ENCODE measurements at places on chromosomes 11 and 22.

DNA sequence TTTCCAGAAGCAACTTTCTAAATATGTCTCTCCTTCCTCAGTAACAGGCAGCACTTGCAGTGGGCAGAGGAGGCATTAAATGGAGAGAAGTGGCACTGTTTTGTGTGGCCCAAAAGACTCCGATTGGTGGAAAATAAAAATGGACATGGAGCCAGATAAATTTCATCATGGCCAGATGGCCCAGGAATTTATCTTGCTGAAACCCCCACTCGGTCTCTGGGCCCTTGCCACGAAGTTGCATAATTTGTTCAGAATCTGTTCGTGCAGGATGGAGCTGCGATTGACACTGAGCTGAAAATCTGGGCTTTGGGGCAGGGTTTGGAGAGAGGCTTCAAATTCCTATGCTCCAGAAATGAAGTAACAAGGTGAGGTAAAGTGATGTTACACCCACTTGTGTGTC is 65.5 kb downstream of the C11orf91 start:
- no peak for DNase-seq

DNA sequence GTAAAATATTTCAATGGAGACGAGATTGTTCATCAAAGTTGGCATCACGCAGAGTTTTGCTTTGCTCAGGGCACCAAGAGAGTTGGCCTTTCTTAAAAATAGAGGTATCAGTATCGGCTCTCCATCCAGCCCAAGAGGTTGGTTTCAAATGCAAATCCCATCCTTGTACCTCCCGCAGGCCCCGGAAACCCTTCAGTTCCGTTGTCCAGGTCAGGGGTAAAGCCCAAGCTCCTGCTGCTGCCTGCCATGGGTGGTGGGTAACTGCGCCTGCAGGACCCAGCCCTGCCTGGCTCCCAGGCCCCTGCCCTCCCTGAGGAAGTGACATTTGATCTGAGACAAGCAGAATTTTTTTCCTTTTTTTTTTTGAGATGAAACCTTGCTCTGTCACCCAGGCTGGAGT is 49.3 kb upstream of the RTL6 start:
- no peak for DNase-seq

- no peak for DNase-seq
These were observed 220.3 kb upstream of the SESN3 start for GRCh38 chr11:95451261-95451660.

- no peak for DNase-seq
These were observed 78.7 kb upstream of the DRD2 start for GRCh38 chr11:113553915-113554314.

DNA sequence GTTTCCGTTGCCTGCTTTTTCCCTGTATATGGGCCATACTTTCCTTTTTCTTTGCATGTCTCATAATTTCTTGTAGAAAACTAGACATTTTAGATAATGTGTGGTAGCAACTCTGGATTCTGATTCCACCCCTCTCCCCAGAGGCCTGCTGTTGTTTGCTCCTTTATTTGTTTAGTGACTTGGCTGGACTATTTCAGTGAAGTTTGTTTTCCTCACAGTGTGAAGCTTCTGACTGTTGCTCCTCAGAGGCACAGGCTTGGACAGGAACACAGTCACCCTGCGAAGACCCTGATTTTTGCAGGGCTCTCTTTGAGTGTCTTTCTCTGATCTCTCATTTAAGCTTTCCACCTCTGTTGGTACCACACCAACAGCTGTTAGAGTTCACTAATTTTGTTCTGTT is 72.5 kb downstream of the SWAP70 start:
- DNase-seq, result no peak

DNA sequence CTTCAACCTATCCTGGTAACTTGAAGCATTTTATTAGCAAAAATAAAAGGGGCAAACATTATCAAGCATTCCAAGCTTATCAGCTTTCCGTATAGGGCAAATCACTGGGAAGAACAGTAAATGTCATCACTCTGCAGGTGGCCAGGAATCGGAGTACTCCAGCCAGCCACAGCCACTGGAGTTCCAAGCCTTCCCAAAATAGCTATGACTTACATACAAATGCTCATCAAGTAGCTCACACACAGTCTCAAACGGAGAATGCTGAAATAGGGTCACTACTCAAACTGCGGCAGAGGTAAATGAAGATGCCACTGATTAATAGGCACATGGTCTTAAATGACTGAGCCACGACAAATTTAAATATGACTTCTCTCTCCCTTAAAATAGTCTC is 2.1 kb downstream of the USP28 start:
- DNase-seq, result no peak

- no peak for DNase-seq
These were observed 58.3 kb downstream of the TMPRSS5 start for GRCh38 chr11:113647856-113648255.

GRCh38 chr22:27084130-27084529 is 426.7 kb downstream of the MIAT start:
- DNase-seq, result no peak

- DNase-seq, result no peak
These were observed 5.9 kb downstream of the SLC17A6 start for GRCh38 chr11:22344081-22344480.

DNA sequence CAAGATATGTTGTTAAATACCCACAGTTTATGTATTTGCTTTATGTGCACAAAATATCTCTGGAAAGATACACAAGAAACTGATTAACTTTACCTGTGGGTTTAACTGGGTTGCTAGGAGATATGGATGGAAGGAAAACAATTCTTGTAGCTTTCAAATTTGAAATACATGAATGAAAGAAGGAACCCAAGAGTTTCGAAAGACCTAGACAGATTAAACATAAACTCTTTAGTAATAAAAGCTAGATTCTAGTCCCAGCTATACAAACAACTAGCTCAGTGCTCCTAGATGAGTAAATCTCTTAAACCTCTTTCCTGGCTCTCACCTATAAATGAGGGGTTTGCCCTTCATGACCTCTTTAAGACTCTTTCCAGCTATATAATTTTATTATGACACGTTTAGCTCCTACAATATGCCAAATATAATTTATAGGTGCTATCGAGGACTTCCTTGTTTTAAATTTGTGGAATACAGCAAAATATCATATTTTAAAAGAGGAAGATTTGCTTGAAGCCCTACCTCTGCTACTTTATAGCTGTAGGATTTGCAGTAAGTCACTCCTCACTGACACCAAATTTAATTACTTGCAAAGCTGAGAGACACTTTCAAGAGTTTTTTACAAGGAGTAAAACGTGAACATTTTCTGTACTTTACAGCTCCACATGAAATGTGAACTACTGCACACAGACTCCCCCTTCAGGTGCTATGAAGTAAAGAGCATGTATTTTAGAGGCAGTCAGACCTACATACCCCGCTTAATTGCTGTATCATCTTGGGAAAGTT is 50.7 kb downstream of the RRAS2 start:
- no peak for DNase-seq

DNA sequence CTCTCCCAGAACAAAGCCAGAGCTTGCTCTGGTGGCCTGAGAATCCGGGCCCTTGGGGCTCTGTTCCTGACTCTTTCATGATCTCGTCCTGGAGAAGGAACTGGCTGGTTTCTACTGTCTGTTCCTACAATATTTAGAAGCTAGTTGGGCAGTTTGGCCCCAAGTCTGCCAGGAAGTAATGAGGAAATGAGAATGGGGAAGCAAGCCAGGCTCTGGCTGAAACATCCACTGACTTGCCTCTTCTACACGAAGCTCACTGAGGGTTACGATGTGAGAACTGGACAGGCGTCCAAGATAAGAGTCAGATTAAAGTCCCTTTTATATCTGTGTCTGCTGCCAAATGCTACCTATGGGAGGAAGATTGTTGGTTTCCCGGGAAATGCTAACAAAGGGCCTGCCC is 110.0 kb upstream of the KIRREL3 start:
- no peak for DNase-seq

DNA sequence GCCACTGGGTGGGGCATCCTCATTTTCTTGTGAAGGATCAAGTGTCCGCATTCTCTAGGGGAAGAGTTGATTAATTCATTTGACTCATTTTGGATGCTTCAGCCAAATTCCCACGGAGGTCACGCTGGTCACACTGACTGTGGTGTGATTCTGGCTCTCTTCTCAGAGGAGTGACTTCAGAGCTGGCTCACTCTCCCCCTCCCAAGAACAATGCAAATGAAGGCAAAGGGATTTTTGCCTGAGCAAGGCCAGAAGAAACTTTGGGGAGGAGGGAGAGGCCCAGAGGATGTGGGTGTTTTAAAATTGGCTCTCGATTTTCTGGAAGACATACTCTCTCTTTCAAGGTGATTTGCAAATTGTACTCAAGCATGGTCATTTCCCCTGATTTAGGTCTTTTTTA is 51.1 kb upstream of the LMO2 start:
- DNase-seq, result no peak

- no peak for DNase-seq
These were observed 16.6 kb upstream of the BAIAP2L2 start for GRCh38 chr22:38126928-38127668.

- no peak for DNase-seq
These were observed 377.4 kb downstream of the DYNC2H1 start for GRCh38 chr11:103486604-103487003.

DNA sequence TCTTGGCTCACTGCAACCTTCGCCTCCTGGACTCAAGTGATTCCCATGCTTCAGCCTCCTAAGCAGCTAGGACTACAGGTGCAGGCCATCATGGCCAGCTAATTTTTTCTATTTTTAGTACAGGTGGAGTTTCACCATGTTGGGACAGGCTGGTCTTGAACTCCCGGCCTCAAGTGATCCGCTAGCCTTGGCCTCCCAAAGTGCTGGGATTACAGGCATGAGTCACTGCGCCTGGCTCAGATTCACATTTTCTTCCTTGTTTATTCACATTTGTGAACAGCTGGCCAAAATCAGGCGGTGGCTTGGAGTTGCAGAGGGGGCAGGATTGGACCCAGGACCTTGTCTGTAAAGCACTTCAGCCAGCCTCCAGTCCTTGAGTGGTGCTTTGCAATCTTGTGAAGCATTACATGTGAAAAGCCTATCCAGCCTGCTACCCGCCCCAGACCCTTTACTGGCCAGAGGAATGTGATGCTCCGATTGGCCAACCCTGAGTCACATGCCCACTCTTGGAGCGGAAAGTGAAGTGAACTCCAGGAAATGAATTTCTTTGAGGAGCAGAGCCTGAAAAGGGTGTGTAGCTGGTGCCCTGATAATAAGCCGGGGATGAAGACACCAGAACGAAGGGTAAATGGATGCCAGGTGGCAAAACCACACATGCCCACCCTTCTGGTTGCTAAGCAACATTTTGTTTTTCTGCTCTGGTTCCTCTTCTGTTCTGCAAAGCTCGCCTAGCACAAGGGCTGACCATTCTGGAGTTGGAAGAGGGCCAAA is 62.6 kb upstream of the PTPRJ start:
- peak; percentile 24 for DNase-seq

- DNase-seq, result no peak
These were observed 20.8 kb downstream of the EMID1 start for GRCh38 chr22:29226351-29226981.

DNA sequence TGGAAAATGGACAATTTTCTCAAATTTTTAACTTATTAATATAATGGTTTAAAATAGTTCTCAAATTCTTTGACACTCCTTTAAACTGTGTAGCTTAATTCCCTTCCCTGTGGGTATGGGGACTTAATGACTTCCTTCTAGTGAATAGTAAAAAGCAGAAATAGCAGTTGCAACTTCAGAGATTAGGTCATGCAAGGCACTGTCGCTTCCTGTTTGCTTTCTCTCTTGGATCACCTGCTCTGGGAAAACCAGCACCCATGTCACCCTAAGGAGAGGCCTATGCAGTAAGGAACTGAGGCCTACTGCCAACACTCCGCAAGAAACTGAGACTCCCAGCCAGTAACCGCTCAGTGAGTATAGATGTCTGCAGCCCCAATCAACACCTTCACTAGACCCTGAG is 5.5 kb upstream of the PANX3 start:
- DNase-seq, result no peak

GRCh38 chr22:42932857-42933484 is 75.9 kb upstream of the ARFGAP3 start:
- DNase-seq, result no peak

DNA sequence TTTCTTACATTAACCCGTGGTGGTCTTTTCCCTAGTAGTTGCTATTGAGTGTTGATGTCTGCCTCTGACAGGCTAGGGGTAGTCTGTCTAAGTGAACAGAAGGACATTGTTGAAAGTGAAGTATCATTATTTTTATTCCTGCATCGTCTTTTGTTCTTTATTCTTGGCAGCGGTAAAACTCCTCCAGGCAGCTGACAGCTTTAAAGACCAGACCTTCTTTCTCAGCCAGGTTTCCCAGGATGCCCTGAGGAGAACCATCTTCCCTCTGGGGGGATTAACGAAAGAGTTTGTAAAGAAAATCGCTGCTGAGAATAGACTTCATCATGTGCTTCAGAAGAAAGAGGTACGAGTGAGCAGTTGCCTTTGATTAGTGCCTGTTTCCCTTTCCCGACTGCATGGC is 14.6 kb downstream of the TRMU start:
- DNase-seq, result no peak

GRCh38 chr11:126034039-126034932 is 28.4 kb downstream of the CDON start:
- DNase-seq, result no peak

- DNase-seq, result no peak
These were observed 3.7 kb upstream of the RELT start for GRCh38 chr11:73372375-73372993.

GRCh38 chr11:73412308-73412707 is 36.1 kb downstream of the RELT start:
- DNase-seq, result no peak

GRCh38 chr22:22840780-22841179 is 46.8 kb upstream of the IGLL5 start:
- DNase-seq, result no peak

DNA sequence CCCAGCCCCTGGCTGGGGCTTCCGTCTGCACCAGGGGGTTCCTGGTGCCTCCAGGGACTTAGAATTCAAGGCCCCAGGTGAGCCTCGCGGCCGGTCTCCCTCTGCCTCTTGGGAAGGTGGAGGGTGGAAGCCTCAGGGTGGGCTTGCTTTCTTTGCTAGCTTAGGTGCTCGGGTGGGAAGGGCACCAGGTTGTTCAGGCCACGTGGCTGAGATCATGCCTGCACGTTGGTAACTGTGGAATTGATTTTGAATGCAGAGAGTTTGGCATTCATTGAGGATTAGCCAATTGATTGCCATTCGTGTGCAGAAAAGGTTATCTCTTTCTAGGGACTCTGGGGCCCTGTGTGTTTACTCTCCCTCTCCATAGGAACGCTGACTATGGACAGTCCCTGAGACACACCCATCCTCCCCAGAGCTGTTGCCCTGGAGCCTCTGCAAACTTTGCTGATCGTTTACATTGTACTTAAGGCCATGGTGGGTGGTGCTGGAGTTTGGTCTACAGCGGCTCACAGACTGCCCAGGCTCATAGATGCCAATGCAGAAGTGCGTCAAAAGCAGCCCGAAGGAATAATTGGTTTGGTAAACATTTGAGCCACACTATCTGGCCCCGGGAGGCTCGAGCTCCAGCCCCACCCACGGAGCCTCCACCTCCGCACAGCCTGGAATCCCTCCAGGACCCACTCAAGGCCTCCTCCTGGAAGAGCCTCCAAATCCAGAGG is 1457.7 kb downstream of the BRD1 start:
- no peak for DNase-seq
